SHP77 (cell line): ENCODE measurements at places on chromosomes 4 and X.

DNA sequence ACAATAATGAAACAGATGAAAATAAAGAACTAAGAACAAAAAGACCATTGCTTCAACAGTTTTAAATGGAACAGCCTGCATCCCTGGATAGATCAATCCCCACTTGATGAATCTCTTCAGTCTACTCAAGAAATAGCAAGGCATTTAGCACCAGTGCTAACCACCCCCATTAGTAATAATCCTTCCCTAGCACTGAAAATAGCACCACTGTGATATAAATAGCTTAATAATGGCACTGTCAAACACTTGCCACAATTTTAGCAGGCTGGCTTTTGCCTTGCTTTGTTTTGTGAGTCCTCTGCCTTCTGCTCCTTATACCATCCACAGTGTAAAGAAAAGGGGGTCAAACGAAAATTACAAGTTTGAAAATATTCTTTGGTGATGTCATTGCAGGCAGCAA, 17.4 kb downstream of the DCX start:
- DNase-seq, result no peak

GRCh38 chr4:13007802-13008470, 476.2 kb downstream of the RAB28 start:
- no peak for DNase-seq

GRCh38 chrX:23699636-23700194, 32.4 kb downstream of the PRDX4 start:
- DNase-seq, result no peak

GRCh38 chrX:3697701-3698279, 15.7 kb downstream of the PRKX start:
- DNase-seq, result no peak

DNA sequence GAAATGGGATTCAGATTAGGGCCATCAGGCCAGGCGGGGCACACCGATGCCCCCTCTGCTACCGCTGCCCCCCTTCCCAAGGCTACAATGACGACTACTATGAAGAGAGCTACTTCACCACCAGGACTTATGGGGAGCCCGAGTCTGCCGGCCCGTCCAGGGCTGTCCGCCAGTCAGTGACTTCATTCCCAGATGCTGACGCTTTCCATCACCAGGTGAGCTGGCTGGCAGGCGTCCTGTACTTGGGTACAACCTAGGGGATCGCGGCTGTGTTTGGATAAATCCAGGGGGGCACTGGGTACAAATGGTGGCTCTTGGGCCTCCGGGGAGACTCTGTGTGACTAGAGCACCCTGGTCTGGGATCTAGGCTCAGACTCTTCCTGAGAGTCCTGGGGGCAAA, 1.1 kb downstream of the EMD start:
- no peak for DNase-seq

- DNase-seq, result no peak
Measured at GRCh38 chr4:141098163-141098562, 35.1 kb downstream of the RNF150 start.

- no peak for DNase-seq
Measured at GRCh38 chr4:65646136-65646535, 24.2 kb downstream of the EPHA5 start.

- DNase-seq, result no peak
Measured at GRCh38 chr4:110753466-110753865, 130.6 kb upstream of the PITX2 start.

DNA sequence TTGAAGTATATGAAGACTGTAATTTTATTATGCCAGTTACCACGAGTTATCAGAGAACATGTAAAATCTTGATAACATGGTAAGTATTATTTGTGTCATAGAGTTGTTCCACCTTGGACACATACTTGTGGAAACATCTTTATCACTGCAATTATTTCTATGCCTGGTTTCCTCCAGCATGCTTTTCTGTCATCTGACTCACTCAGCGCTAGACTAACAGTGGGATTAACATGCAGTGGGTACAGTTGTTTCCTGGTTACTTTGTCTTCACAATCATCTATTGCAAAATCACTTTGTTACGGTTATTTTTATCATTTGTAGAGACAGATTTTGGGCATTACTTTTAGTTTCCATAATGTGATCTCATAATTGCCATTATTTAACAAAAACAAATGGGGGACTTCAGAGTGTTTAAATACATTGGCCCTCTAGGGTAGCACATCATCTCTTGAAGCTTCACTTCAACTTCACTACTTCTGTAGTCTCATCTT, at the start of gene STATH:
STATH (plus strand) TSS at position 441 of the 491 bp plus-strand sequence. CDS start 2,472 bp downstream, outside the sequence.
- no peak for DNase-seq

DNA sequence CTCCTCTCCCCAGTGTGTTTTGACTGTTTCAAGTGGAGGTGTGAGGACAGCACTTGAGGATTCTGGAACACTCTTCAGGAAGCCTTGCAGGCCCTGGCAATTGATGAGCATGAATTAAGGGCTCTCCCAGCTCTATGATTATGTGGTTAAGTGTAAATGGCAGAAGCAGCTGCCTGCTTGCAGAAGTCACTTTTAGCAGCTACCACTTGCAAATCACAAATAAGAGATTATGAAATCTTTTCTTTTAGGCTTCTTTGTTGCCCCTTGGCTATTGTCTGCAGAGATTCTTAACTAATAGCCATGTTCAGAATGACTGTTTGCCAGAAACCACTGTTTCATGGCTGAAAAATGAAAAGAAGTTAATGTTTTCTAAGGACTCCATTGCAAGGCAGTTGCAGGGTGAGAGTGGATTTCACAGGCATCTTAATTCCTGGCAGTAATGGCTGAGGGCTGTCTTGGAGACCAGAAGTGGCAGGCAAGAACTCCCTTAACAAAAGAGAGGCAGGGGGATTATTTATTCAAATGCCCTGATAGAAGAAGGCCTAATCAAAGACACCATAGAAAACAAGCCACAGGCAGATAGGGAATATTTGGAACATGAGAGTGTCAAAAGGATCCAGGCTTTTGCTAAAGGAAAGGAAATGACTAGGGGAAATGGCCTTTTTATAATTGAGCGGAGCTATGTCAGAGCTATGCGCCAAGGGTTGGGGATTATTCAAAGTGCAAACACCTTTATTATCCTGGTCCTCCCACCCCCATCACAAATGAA, 8.3 kb upstream of the HOPX start:
- no peak for DNase-seq

GRCh38 chr4:113957956-113958355, 21.5 kb downstream of the ARSJ start:
- no peak for DNase-seq

DNA sequence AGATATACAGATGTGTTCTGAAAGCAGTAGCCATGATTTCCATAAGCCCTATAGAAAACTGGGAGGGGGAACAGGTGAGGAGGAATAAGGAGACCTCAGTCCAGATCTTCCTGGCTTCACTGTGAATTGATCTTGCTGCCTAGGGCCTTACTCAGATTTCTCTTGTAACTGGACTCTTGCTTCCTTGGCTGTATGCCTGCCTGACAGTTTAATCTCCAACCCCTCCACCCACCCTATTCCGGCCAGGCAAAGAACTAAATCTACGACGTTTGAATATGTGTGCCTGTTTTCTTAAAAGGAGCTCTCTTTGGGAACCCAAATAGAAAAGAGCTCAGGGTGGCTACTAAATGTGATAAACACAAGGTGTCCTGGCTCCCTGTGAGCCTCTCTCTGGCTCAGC, 173.0 kb downstream of the GPC3 start:
- DNase-seq, result no peak

GRCh38 chr4:31518796-31519250, 798.7 kb downstream of the PCDH7 start:
- DNase-seq, result no peak

- no peak for DNase-seq
Measured at GRCh38 chrX:27583976-27584375, 6.2 kb upstream of the DCAF8L2 start.

- DNase-seq, result no peak
Measured at GRCh38 chr4:125750828-125751466, 436.2 kb downstream of the FAT4 start.

- DNase-seq, result no peak
Measured at GRCh38 chrX:150769408-150769807, 76.2 kb downstream of the MTMR1 start.

- DNase-seq, result no peak
Measured at GRCh38 chrX:19174401-19175025, 52.2 kb upstream of the ADGRG2 start.

GRCh38 chr4:62543002-62543401, 1342.9 kb downstream of the ADGRL3 start:
- DNase-seq, result no peak

- peak; percentile 1 for DNase-seq
Measured at GRCh38 chr4:108224611-108225053, 55.9 kb upstream of the LEF1 start.

- no peak for DNase-seq
Measured at GRCh38 chr4:165971446-165971845, 98.4 kb downstream of the TLL1 start.

- peak; percentile 32 for DNase-seq
Measured at GRCh38 chr4:151983854-151984253, 223.0 kb upstream of the GATB start.

DNA sequence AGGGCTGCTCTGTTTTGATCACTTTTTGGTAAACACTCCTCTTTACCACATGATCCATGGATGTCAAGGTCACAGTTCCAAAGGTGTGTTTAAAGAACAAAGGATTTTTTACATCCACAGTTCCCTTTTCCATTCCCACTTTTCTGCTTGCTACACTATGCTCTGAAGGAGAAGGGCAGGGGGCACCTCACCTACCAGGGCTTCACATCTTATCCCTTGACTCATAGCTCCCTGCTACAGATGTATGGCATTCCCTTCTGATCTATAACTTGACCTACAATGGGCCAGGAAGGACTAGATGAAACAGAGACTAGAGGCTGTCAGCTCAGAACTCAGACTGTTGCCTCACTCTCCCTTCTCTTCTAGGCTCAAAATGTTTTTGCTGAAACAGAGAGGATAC, 233.1 kb upstream of the RPS6KA3 start:
- DNase-seq, result no peak

DNA sequence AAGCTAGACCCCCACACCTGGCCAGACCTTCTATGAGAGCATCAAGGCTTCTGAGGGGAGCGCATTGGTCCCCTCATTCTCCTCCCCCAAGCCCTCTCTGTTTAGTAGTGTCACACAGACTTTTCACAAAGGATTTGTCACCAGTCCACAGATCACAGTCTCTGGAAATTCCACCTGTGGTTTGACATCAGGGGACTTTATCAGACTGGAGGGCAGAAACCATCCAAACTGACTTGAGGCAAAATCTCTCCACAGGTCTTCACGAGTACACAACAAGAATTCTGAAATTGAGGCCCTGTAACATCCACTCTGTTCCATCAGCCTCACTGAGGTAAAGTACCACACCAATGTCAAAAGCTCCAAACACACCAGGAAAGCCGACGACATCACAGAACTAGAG, 112.5 kb downstream of the SH3KBP1 start:
- no peak for DNase-seq

DNA sequence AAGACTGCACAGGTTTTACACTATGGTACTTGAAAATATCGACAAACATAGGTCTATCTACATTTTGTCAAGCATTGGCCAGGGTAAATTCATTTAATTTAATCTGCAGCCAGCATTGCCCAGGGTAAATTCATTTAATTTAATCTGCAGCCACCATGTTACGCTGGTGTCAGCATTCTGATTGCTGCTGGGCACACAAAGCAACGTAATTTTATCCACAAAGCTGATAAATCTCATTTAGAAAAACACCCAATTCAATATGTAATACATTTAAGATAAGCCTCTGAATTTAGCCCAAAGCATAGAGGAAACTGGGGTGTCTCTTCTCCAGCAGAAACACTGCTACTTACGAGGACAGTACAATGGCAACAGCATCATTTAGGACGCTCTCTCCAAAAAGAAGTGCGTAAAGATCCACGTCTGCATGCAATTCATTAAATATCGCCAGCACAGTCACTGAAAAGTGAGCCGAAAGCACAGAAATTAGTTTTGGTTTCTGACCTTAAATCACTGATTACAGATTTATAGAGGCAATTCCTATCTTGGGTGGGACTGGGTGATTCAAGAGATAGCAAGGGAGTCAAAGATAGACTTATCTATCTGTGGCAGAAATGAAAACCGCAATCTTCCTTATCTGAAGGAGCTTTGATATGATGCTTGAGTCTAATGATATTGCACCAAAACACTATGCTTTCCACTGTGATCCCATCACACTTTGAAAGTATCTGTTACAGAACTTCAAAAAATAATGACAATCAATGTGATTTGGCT, 88.8 kb downstream of the CHST7 start:
- no peak for DNase-seq

GRCh38 chr4:2991243-2991642, 27.9 kb downstream of the GRK4 start:
- DNase-seq, result no peak

GRCh38 chrX:13666836-13667235, 13.9 kb downstream of the TCEANC start:
- no peak for DNase-seq

DNA sequence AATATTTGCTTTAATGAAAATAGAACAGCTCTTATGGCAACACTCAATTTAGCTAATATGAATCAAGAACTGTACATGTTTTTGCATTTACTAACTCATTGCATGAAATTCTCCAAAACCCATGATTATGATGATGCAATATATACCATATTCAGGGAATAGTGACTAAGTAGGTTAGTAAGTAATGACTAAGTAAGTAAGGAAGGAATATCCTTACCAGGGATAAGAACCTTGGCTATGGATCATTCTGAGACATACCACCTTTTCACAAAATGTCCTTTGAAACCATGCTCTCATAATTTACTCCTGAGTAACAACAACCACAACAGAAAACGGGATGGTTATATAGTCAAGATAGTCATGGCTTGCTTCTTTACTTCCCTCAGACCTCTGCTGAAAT, 1513.0 kb downstream of the STIM2 start:
- no peak for DNase-seq

GRCh38 chrX:7047951-7048350, 99.6 kb upstream of the STS start:
- DNase-seq, result no peak

DNA sequence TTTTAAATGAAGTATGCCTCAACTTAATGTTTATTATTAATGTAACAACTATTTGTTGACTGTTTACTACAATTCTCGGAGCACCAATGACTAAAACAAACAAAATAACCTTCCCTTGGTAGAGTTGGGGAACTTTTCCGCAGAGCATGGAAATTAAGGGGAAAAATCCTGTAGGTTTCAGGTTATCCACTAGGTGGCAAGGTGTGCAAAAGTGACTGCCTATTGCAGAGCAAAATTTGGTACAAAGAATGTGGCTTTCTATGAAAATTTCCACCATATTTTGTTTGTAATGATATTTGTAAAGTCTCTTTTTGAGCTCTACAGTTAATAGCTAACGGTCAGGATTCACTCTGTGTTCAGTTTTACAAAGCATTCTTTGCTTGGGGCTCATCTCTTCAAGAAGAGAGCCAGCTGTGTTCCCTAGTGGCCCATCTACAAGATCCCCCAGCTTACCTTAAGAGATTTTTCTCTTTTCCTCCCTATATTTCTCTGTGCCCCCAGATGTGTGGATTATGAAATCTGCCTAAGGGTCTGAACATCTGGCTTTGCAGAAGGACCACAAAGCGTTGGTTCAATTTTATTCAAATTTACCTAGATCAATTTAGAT, 61.1 kb downstream of the FBXO8 start:
- DNase-seq, result no peak

- DNase-seq, result no peak
Measured at GRCh38 chrX:23341452-23341851, 6.8 kb downstream of the PTCHD1 start.
